ENCODE measurements at places on chromosomes 13 and 19. TPM values are rescaled to one million over a fixed set of nuclear protein-coding genes. Genes with fewer than 3 reads are reported as not detected.

- no peak overlapping the region for H3K27ac ChIP-seq
- H3K4me1 ChIP-seq, result no peaks in the 10 kb centered on the region
- no peaks in the 10 kb centered on the region for H3K36me3 ChIP-seq
- DNase-seq, result no peak
- H3K4me3 ChIP-seq, result no peak overlapping the region
- no peaks in the 10 kb centered on the region for H3K27me3 ChIP-seq
Measured at GRCh38 chr19:31648347-31648746, 299.1 kb upstream of the TSHZ3 start.

DNA sequence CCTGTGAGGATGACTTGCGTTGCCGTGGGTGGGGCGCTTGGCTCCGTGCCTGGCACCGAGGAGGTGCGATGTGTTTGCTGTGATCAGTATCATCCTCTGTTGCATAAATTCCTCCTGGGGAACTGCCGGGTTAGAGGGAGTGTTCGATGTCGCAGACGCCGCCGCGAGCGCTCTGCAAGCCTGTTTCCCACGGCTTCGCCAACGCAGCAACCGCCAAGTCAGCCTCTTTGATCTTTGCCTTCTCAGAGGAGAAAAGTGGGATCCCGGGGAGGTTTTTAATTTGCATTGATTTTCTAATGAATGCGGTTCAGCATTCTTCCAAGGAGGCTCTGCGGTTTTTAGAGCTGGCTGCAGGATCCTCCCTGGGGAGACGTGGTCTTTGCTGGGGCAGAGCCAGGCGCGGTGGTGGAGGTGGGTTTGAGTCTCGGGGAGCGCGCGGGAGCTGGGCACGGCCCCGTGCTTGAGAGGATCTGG lies 7.6 kb downstream of the GPR32 start:
- H3K27ac ChIP-seq, result no peak overlapping the region
- H3K4me3 ChIP-seq, result no peak overlapping the region
- H3K4me1 ChIP-seq, result peaks cover 2% of the 10 kb centered on the region
- no peak for DNase-seq
- peaks cover 66% of the 10 kb centered on the region for H3K27me3 ChIP-seq

DNA sequence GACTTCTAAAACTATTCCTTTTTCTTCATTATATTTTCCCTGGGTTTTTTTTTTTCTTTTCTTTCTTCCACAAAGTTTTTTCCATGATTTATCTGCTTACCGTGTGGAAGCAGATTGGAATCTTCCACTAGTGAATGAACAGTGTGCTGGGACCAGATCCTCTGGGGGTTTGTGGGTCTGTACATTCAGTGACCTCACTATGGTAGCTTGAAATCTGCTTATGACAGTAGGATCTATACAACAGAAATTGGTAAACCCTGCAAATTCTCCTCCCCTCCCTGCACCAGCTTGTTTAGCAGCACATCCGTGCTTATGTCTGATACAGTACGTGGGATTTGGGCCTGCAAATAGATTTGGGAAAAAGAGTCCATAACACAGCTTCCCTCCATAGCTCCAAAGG lies 26.0 kb upstream of the MAB21L1 start:
- H3K4me3 ChIP-seq, result no peak overlapping the region
- H3K36me3 ChIP-seq, result no peaks in the 10 kb centered on the region
- DNase-seq, result no peak

Gene KCNN1
- 1.1 TPM for polyA plus RNA-seq

Gene ZNF628
- polyA plus RNA-seq, result 3.6 TPM

Gene CEACAM3
- 0.12 TPM for polyA plus RNA-seq

Measured in muscle of leg (tissue), 16 donors.